Stimulated activated CD8-positive, alpha-beta memory T cell treated with anti-CD3 and anti-CD28 coated beads, Interleukin-4, amount 100 ng/mL, for 1 hour (primary cell): ENCODE measurements at places on chromosomes 11 and 22.

- DNase-seq = no peak
Observed at GRCh38 chr11:66130978-66131377, 60.9 kb downstream of the PACS1 start.

- DNase-seq = no peak
Observed at GRCh38 chr22:37023743-37024338, 4.3 kb downstream of the MPST start.

DNA sequence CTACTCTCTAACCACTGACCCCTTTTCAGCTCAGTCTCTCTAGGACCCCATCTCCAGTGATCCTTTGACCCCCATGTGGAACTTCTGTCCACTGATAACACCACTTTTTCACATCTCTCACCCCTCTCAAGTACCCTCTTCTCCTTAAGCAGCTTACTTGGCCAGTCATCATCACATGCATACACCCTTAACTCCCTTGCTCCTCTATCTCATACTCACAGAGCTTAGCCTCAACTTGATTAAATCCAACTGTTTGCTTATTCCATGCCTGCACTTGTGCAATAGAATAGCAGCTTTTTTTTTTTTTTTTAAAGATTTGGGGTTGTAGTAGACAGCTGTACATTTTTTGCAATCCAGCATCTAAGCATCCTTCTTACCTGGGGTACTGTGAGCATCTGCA lies 22.2 kb downstream of the AQP11 start:
- DNase-seq = no peak

DNA sequence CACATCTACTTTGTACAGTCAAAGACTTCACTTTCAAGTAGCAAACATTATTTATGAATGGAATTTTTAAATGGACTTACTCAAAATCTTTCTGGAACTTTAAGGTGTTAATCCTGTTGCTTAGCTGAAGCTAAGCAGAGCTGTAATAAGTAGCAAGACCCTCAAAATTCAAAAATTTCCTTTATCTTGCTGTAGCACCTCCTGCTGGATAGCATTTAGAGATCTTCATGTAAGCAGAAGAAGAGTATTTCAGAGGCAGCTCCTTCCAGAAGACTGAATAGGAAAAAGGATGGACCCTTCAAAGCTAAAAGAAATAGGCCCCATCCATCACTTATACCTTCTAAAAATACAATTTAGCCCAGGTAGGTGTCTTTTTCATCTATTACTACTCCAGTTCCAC lies 3.4 kb downstream of the PHF21A start:
- no peak for DNase-seq

- DNase-seq = no peak
Observed at GRCh38 chr11:107908211-107908610, 20.0 kb upstream of the RAB39A start.

- DNase-seq = no peak
Observed at GRCh38 chr11:60377401-60378136, 763 bp upstream of the MS4A7 start.

GRCh38 chr11:12786891-12787290 lies 112.7 kb downstream of the TEAD1 start:
- DNase-seq = no peak

DNA sequence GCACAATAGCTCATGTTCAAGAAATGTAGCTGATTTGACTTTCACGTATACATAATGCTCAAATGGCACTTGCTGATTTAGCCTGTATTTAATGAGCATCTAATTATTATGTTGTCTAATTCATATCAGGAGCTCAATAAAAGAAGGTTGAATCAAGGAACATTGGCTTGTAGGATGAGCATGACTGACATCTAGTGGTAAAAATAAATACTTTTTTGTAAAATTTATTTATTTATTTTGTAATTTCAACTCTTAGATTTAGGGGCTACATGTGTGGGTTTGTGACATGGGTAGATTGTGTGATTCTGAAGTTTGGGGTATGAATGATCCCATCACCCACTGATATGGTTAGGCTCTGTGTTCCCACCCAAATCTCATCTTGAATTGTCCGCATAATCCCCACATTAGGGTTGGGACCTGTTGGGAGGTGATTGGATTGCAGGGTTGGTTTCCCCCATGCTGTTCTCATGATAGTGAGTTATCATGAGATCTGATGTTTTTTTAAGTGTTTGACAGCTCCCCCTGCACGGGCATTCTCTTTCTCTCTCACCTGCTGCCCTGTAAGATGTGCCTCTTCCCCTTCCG lies 1.7 kb upstream of the OR52E5 start:
- no peak for DNase-seq

DNA sequence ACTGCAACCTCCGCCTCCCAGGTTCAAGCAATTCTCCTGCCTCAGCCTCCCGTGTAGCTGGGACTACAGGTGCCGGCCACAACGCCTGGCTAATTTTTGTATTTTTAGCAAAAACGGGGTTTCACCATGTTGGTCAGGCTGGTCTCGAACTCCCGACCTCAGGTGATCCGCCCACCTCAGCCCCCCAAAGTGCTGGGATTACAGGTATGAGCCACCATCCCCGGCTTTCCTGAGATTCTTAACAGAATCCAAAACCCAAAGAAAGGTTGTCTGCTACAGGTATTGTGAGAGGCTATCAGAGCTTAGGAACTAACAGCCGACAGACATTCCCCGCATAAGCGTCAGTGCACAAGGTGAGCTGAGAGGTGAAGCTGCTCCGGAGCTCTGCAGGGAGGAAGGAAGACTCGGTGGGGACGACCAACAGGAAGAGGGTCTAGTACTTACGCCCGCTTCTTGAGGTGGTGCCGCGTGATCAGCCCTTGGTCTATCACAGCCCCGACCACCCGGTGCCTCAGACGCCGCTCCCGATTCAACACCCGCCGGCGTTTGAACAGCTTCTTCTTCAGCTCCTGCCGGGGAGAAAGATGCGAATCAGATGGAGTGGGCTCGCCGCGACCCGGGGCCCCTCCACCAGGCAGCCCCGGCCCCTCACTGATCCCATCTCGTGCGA lies 470 bp downstream of the C11orf98 start:
- no peak for DNase-seq

DNA sequence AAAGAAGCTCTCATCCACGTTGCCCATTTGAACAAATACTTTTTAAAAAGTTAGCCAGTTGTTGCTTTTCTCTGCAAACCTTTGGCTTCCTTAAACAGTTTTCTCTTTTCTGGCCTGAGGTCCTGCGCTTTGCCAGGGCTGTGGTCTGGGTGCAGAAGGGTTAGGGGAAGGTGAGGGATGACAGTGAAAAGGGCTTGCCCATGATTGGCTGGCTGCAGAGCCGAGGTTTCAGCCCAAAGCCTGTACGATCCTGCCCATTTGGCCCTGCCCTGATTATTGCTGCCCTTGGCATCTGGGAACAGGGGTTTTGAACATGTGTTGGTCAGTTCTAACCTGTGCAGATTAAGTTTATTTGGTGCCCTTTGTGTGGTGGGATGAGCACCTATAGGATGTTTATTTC lies 1.5 kb downstream of the INCENP start:
- DNase-seq = no peak

DNA sequence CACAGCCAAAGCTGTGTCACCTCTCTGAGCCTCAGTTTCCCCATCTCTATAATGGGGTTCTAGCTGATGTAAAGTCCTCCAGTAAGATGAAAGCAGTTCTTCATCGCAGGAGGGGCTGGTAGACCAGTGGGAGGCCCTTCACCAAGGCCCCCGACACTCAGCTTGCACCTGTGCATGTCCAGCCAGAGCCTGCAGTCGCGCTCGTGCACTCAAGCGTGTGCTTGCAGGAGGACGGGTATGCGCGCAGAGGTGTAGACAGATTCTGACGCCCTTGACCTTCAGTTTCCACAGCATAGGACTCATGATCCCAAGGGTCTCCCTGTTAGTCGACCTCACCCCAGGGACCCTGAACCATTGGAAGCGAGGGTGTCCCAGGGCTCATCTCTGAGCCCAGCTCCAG lies 633.7 kb downstream of the TBC1D22A start:
- DNase-seq = no peak

DNA sequence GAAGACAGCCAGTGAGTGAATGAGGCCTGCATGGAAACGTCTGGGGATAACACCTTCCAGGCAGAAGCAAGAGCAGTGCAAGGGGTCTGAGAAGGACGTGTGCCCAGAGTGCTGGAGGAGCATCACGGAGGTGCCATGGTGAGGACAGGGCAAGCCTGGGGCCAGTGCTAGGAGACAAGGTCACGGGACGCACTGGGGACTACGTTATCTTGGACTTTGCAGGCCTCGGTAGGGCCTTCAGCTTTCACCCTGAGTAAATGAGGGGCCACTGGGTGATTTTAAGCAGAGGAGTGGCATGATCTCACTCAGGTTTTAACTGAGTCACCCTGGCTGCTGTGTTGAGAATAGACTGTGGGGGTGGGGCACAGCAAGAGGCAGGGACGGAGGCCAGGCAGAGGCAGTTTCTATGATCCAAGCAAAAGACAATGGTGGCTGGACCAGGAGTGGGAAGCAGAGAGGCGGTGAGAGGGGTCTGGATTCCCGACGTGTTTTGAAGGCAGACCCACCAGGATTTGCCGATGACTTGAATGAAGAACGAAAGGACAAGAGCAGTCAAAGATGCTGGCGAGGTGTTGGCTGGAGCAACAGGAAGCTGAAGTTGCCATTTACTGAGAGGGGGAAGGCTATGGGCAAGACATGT lies 102.7 kb upstream of the PARVA start:
- DNase-seq = no peak

- no peak for DNase-seq
Observed at GRCh38 chr11:72807792-72808191, 6.4 kb upstream of the ATG16L2 start.

- DNase-seq = no peak
Observed at GRCh38 chr11:29173660-29174062, 843.2 kb downstream of the KCNA4 start.

GRCh38 chr22:26697151-26697550 lies 39.8 kb downstream of the MIAT start:
- no peak for DNase-seq

- no peak for DNase-seq
Observed at GRCh38 chr22:34866495-34867131, 199.3 kb upstream of the ISX start.

DNA sequence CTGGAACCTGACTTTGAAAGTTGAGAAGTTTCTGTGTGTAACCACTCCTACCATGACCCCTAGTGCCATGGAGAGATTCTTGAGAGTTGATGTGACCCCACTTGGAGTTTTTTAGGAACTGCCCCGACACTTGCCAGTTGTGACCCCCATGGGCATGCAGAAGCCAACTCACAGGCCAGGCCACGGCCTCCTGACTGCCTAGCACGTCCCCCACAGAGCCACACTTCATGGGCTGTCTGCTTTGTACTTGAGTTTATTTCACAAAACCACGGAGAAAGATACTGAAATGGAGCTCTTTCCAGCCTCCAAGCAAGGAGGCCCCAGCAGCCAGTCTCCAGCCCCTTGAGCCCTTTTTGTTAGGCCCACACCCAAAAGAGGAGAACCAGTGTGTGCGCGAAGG lies 8.4 kb downstream of the CYB5R2 start:
- DNase-seq = no peak

DNA sequence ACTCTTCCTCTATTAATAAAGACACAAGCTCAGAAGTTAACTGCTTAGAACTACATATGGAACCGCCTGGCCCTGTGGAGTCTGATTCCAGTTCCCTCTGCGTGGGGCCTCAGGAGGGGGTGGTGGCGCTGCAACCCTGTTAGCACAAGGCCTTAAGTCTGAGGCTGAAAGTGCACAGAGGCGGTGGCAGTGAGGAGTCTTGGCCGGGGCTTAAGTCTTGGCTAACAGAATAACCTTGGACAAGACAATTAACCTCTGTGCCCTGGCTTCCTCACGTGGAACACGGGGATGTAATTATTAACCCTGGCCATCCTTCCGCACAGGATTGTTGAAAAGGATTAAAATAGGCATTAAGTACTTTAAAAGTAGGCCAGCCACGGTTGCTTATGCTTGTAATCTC lies 191.5 kb downstream of the CEP164 start:
- no peak for DNase-seq
